NCI-H187 treated with DMSO at 0.1 percent for 48 hours (cell line): ENCODE measurements at places on chromosomes 3 and 15.

DNA sequence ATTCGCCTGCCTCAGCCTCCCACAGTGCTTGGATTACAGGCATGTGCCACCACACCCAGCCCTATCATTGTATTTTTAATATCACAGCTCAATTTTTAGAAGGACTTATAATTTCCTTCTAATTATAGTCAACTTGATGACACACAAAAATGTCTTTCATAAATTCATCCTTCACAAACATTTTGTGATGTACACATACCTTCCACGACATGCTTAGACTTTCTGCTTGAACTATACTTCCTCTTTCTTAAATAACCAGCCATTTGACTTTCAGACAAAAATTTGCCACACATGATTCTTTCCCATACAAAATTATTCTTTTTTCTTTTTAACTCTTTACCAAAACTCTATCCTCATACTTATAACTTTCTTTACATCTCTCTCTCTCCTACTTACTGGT is 48.4 kb upstream of the CCK start:
- no peak for DNase-seq

DNA sequence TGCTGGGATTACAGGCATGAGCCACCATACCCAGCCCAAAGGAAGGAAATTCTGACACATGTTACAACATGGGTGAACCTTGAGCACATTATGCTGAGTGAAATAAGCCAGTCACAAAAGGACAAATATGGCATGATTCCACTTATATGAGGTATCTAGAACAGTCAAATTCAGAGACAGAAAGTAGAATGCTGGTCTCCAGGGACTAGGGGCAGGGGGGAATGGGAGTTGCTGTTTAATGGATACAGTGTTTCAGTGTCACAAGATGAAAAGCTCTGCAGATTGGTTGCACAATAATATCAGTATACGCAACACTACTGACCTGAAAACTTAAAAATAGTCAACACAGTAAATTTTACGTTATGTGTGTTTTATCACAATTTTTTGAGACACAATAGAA is 4.1 kb downstream of the SPATA12 start:
- no peak for DNase-seq

DNA sequence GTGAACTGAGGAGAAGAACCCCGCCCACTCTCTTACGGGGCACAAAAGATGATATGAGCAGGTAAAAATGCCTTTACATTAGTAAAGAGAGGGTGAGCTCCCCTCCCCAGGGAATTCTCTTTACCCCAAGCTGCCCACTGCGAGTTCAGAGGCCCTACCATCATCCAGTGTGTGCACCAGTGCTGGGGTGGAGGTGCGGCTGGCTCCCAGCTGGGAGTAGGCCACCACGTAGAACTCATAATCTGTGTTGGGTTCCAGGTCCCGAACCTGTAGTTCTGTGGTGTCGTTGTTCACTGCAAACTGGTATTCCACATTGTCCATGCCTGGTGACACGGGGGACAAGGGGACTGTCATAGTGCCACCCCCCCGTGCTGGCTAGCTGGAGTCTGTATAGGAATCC is 17.1 kb upstream of the IGDCC3 start:
- no peak for DNase-seq

GRCh38 chr15:99416191-99417188 is 149.3 kb upstream of the MEF2A start:
- DNase-seq = no peak

DNA sequence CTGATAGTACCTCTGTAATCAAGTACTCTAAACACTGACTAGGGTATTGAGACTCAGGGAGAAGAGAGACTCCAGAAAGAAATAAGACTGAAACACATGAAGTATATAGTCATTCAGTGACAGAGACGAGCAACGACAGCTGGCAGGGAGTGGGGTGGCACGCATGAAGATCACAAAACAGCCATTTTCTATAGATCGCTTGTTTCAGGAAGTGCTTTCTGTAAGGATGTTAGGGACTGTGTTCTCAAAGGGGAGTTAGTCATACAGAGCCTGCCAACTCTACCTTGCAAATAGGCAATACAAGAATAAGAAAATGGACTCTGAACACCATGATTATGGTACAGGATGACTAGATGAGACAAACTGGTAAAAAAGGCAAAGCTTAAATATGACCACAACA is 139.5 kb downstream of the TBL1XR1 start:
- no peak for DNase-seq

- no peak for DNase-seq
Observed at GRCh38 chr3:27567251-27567650, 83.1 kb upstream of the SLC4A7 start.

DNA sequence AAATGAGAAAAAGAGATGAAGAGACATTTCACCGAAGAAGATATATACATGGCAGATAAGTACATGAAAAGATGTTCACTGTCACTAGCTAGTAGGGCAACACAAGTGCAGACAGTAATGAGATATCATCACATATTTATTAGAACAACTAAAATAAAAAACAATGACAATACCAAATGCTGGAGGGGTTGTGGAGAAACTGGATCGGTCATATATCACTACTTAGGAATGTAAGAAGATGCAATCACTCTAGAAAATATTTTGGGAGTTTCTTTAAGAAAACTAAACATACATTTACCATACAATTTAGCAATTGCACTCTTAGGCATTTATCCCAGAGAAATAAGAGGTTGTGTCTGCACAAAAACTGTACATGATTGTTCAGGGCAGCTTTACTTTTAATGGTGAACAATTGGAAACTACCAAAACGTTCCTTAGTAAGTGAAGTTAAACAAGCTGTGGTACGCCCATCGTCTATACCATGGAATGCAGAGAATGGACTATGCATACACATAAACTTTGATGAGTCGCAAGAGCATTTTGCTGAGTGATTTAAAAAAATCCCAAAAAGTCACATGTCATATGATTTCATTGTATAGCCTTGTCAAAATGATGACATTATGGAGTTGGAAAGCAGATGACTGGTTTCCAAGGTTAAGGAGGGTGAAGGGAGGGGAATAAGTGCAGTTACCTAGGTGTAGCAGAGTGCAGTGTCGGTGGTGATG is 149.0 kb upstream of the UBE3A start:
- DNase-seq = no peak

- no peak for DNase-seq
Observed at GRCh38 chr3:5014391-5014790, 35.2 kb downstream of the BHLHE40 start.

DNA sequence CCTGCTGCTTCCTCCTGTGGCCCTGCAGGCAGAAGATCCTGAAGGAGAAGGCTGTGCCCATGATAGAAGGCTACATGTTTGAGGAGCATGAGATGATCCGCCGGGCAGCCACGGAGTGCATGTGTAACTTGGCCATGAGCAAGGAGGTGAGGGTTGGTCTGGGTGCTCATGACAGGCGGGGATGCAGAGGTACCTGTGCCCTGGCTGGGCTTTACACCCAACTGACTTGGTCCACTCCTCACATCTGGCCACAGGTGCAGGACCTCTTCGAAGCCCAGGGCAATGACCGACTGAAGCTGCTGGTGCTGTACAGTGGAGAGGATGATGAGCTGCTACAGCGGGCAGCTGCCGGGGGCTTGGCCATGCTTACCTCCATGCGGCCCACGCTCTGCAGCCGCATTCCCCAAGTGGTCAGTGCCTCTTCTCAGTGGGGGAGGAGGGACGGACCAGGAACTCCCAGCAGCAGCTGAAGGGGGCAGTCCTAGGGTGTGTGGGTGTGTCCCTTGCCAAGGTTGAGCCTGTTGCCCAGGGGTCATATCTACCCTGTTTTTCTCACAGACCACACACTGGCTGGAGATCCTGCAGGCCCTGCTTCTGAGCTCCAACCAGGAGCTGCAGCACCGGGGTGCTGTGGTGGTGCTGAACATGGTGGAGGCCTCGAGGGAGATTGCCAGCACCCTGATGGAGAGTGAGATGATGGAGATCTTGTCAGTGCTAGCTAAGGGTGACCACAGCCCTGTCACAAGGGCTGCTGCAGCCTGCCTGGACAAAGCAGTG is 1.6 kb upstream of the RCCD1 start:
- DNase-seq = no peak

- DNase-seq = no peak
Observed at GRCh38 chr15:69586721-69587120, 134.1 kb downstream of the RPLP1 start.

GRCh38 chr3:122498152-122498551 is 16.6 kb downstream of the KPNA1 start:
- no peak for DNase-seq

GRCh38 chr3:23831517-23832394 is 26.0 kb downstream of the UBE2E1 start:
- no peak for DNase-seq

GRCh38 chr15:59687836-59688235 is 1.3 kb downstream of the BNIP2 start:
- DNase-seq = no peak

GRCh38 chr15:78673917-78674444 is 33.0 kb upstream of the CHRNB4 start:
- no peak for DNase-seq

GRCh38 chr3:26827169-26827568 is 204.6 kb downstream of the LRRC3B start:
- no peak for DNase-seq

DNA sequence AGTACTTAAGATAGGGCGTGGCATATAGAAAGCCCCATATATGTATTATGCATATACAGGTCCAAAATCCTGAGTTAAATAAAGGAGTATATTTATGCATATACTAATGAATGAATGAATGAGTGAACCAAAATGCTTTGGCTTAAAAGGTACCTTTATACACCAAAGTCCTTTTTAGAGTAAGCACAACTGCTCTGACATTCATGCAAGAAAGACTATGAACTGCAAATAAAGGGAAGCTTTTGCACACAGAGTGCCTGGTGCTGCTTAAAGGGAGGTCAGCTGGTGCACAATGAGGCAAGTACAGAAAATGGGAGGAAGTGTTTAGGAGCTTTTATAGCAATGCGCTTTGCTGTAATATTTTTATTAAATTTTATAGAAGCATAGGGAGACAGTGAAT is 214.0 kb downstream of the KLF13 start:
- DNase-seq = no peak

DNA sequence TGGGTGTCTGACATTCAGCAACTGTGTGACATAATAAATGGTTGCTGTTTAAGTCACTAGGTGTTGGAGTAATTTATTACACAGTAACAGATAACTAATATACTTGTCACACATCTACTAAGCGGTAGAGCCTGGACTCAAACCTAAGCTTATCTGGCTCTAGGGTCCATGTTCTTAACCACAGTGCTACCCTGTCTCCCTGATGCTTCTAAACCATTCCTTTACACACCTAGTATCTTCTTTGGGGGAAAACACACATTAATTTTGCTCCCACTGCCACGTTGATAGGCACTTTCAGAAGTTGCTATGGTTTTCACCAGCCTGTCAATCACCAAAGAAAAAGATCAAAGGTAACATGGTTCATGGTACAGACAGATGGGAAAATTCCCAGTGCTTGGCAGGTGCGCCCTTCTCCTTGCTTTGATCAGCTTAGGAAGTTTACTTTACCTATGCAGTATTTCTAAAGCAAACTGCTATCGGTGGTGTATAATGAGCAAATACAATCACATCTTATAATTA is 150.8 kb downstream of the PDZRN3 start:
- no peak for DNase-seq

GRCh38 chr3:42024591-42025351 is 62.9 kb upstream of the ULK4 start:
- no peak for DNase-seq

- DNase-seq = no peak
Observed at GRCh38 chr3:45596290-45596791, 1.8 kb downstream of the LIMD1 start.

DNA sequence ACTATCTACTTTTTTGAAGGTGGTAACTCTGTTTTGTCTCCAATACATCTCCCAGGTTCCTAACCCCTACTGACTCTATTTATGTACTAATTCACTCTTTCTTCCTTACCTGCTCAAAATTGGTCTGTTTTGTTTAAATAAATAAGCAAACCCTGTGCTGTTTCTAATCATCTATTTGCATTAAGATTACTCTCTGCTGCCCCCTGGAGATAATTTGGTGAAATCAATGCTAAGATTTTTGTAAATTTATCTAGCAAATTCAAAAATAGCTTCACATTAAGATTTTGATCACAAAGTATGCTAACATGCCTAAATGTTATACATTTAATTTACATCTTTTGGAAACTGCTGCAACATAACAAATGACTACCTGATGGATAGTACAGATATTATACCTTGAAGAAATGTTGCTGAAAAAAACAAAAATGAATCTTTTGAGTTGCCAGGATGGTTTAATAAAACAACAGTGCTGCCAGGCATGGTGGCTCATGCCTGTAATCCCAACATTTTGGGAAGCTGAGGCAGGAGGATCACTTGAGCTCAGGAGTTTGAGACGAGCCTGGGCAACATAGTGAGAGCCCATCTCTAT is 4.4 kb upstream of the CD200R1 start:
- DNase-seq = no peak

DNA sequence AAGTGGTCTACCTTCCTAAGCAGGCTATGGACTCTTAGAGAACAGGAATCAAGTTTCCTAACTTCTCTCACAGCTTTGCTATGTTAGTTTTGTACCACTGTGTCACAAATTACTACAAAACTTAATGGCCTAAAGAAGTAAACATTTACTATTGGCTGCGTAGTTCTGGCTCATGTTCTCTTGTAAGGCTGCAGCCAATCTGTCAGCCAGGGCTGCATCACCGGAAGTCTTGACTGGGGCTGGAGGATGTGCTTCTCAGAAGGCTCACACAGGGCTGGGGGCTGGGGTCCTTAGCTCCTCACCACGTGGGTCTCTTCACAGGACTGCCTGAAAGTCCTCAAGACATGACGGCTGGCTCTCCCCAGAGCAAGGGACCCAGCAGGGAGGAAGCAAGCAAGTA is 15.5 kb downstream of the STIMATE start:
- no peak for DNase-seq

DNA sequence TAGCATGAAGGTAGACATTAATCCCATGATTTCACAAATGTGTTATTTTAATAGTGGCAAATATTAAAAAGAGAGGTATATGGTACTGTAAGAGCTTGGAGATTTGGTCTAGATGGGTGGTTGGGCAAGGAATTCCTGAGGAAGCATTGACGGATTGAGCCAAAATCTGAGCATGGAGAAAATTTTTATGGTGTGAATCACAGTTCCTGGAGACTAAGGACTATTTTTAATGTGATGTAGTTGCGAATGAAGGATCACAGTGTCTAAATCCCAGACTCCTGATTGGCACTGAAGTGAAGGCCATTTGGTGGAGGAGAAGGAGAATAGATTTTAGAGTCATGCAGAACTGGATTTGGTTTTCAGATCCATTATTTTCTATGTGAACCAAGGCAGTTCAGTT is 188.7 kb upstream of the FEZF2 start:
- no peak for DNase-seq

- no peak for DNase-seq
Observed at GRCh38 chr3:72568083-72568482, 280.2 kb downstream of the SHQ1 start.

- DNase-seq = no peak
Observed at GRCh38 chr3:49813497-49814174, at the start of gene UBA7. Gene UBA7, minus strand, starts transcription at chr3:49813953. Its CDS starts 166 bp downstream, at chr3:49813787.

- no peak for DNase-seq
Observed at GRCh38 chr3:55247666-55248065, 239.4 kb downstream of the WNT5A start.

DNA sequence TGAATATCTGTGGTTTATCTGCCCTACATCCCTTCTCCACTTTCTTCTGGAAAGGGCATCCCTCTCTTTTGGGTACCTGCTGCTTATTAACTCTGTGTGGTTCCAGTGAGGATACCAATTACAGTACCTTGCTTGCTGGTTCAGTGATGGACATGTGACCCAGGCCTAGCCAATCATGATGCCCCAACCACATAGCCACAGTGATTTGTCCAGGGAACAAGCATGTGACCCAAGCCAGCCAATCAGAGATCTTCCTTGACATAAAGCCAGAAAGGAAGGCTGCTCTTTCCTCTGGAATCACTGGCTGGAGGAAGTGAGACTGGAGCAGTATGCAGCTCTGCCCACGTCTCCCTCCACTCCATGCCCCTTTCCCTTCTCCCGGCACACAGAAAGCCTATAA is 10.9 kb upstream of the TMEM158 start:
- DNase-seq = no peak
